ENCODE measurements at places on chromosomes 11 and 22.

DNA sequence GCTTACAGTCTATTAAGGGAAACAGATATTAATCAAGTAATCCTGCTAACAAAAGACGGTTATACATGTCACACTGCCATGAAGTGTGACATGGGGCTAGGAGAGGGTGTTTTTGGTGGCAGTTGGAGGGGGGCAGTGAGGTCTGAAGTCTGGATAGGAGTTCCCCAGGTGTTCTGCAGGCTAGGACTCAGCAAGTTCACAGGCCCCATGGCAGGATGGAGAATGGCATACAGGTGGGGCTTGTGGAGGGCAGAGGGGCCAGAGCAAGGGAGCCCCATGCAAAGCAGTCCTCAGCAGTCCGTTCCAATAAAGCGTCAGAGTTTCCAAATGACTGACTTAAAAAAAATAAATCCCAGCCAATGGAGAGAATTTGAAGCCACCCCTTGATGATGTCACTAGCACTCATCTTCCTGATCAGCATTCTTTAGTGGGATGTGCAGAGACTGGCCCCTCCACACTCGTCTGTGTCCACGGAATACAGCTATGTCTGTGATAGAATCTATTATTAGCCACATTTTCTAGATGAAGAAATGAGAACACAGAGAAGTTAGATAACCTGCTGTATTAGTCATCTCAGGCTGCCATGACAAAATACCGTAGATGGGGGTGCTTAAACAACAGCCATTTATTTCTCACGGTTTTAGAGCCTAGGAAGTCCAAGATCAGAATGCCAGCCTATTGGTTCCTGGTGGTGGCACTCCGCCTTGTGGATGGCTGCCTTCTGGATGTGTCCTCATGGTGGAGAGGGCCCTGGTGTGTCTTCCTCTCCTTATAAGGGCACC is 32.6 kb downstream of the PRDM11 start:
- no peak for DNase-seq

- no peak for DNase-seq
Measured at GRCh38 chr11:81377418-81377817, 1356.2 kb downstream of the FAM181B start.

DNA sequence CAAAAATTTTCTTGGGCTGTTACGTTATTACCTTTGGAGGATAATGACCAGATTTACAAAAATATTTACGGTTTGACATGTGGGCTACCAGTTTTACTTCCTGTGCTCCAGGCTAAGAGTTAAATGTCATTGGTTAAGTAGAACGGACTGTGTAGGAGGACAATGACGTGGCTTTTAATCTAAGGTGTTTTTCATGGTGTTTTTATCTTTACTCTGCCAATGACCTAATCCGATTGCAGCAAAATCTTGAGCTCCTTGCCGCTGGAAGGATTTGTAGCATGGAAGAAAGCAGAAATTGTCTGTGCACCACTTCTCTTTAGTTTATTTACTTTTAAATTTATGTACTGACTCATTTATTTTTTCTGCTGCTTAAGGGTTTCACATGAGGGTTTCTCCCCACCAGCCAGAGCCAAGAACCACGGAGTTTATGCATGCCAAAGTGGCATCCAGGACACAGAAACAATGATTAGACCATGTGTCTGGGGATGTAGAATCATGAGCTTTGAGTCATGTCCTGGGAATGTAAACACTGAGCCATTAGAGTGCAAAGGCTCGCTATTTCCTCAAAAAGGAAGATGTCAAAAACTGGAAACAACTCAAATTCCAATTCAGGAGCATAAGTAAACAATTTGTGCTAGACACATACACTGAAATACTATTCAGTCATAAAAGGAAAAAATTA is 1.9 kb upstream of the CARD16 start:
- no peak for DNase-seq

- no peak for DNase-seq
Measured at GRCh38 chr11:127994736-127995135, 592.6 kb downstream of the ETS1 start.

All from Peyer's patch (tissue), 4 donors.